NB4 (cell line): ENCODE measurements at places on chromosomes 3 and 15.

- DNase-seq, result no peak
Observed at GRCh38 chr3:173630849-173631248, 233.3 kb downstream of the NLGN1 start.

DNA sequence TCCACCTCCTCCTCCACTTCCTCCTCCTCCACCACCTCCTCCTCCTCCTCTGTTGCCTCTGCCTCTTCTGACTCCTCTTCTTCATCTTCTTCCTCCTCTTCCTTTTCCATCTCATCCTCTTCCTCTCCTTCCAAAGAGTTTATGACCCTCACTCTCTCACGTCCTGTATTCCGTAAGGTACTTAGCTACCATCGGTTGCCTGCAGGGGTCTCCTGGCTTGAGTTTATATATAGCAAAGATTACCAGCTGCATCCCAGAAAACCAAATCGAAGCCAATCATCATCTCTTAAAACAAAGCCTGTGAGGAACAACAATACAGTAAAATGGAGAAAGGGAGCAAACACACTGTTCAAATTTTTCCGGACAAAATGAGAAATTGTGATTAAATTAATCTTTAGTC, 317.4 kb downstream of the C3orf38 start:
- DNase-seq, result no peak

DNA sequence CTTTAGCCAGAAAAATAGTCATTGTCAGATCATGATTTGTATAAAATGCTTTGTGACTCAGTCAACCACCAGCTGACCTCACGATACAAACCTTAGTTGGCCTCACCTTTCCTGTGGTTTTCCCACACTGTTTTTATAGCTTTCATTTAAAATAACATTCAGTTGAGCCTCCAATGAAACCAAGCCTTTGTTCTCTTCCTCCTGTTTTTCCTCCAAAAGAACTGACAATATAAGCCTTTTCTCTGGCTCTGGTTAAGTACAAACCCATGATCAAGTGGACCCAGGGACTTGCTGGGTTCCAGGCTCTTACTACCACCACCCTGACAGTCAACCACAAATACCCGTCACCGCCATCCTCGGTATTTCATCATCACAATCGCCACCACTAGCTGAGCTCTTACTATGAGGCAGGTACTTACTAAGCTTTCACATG, 81.7 kb downstream of the TAMM41 start:
- DNase-seq, result peak; percentile 80

GRCh38 chr3:159763011-159763601, 225.5 kb upstream of the IL12A start:
- DNase-seq, result no peak

DNA sequence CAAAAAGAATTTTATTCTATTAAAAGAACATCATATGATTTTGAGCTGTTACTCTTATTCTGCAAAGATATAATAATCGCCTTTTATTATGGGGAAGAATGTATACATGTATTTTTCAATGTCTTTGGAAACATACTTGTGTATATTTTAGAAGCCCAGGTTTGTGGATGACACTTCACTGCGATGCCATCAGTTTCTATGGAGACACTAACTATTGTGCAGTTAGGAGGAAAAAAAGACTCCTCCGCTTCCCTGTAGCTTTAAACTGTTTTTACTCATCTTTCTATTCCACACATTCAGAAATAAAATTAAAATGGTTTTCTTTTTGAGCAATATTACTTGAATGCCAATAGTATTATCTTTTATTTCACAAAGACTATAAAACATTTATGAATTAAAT, 305.0 kb downstream of the NLGN1 start:
- no peak for DNase-seq

DNA sequence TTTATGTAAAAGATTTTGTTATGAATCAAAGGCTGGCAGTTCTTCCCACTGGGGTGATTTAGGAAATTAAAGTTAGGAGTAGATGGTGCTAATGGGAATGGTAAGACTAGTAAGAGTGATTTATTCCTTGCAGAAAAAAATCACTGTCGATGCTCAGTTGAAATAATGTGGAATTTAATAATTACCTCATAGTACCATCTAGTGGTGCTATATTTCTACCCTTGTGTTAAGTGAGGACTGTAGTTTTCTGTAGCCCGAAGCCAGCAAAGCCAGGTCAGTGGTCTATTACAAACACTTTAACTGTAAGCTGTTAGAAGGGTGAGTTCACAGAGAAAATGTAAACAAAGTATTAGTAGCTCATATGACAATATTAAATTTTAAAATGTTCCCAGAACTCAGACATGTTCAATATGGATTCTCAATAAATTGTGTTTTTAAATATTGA, 39.5 kb upstream of the GOLGA8J start:
- no peak for DNase-seq

GRCh38 chr3:39810647-39811161, 1.3 kb downstream of the MYRIP start:
- no peak for DNase-seq

- DNase-seq, result no peak
Observed at GRCh38 chr15:91866971-91867372, 13.5 kb downstream of the SLCO3A1 start.

DNA sequence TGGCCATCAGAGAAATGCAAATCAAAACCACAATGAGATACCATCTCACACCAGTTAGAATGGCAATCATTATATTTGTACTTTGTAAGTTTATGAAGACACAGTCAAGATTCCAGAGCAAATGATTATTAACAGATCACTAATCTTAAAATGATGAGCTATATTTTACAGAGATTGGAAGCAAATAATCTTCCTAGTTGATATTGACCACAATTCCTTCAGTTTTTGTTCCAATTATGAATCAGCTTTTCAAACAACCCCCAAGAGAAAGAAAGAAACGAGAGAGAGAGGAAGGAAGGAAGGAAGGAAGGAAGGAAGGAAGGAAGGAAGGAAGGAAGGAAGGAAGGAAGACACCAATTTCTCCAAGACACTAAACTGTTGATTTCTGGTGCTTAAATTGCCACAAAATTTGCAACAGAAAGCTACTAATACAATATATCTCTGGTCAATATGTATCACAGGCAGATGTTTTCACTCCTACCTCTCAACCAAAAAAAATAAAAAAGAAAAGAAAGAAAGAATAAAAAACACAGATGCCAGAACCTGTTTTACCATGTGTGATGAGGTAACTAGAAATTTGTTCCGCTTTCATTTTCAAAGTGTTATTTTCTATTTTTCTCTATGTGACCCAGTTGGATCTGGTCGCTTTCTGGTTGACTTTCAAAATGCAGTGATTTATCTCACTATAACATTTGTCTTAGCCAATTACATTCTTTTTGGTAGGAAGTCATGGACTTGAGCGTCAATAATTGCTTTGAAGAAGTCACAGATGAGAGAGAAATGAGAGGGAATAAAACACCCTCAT, 1609.6 kb downstream of the SI start:
- DNase-seq, result no peak

GRCh38 chr3:189394599-189395121, 222.9 kb downstream of the TPRG1 start:
- DNase-seq, result no peak

DNA sequence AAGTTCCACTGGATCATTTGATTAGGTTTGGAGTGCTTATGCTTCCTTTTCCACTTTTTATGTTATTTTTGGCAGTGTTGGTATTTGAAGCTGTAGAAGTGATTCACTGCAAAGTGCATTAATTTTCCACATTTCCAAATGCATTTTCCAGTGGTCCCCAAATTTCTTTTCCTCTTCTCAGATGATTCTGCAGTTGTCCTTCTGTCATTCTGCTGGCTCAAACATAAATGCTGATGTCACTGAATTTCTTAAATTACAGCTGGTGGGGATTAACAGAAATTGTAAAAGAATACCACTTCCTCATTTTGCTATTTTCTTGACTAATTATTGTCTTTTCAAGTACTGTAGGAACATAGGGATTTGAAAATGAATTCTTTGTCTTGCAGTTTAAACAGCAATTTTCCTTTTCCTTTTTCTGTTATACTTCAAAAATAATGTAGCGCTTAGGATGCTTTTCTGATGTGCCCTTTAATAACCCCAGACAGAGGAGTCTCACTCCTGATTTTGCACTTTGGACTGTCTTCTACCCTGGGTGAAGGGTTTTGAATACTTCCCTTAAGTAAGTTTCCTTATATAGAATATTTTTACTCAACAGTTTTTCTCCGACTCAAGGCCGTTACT, 25.0 kb downstream of the MITF start:
- peak; percentile 44 for DNase-seq

DNA sequence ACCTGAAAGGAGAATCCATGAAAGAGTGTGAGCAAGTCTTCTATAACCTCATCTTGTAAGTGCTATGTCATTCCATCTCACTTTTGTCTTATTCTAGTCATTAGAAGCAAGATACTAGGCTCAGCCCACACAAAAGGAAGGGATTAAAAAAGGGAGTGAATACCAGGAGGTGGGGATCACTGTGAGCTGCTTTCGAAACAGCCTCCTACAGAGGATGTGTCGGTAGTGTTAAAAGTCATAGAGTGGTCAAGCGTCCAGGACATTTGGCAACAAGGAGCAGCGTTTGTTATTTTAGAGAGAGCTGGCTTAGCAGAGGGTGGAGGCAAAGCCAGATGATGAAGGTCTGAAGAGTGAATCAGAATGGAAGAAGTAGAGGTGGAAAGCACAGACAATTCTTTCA, 11.7 kb upstream of the ZNF148 start:
- peak; percentile 13 for DNase-seq

- no peak for DNase-seq
Observed at GRCh38 chr3:178690571-178690970, 154.3 kb downstream of the KCNMB2 start.
